Stimulated activated CD8-positive, alpha-beta memory T cell treated with anti-CD3 and anti-CD28 coated beads, Interleukin-7, amount 100 ng/mL, for 24 hours (primary cell): ENCODE measurements at places on chromosomes 2 and 18.

- DNase-seq = no peak
Observed at GRCh38 chr2:188937228-188938220, 36.6 kb upstream of the COL3A1 start.

- no peak for DNase-seq
Observed at GRCh38 chr2:190974629-190975361, 39.2 kb downstream of the STAT1 start.

- DNase-seq = no peak
Observed at GRCh38 chr2:229279516-229279915, 8.4 kb upstream of the PID1 start.

- no peak for DNase-seq
Observed at GRCh38 chr2:15169326-15170069, 391.6 kb downstream of the NBAS start.

DNA sequence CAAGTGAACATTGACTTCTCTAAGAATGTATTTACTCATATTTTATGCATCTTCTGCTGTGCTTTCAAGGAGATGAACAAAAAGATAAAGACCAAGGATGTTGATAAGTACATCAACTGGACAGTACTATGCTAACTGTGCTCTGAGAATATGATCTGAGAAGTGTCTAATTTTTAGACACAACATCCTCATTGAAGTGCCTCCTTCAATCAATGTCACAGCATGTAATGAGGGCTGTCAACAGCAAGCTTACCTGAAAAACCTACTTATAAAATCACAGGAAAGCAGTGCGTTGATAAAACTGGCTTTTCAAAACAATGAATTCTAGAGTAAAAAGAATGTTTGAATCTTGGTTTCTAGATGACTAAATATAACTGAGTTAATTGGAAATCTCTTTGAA lies 452.9 kb upstream of the DSEL start:
- DNase-seq = no peak

- no peak for DNase-seq
Observed at GRCh38 chr2:195563857-195564512, 93.0 kb upstream of the SLC39A10 start.

DNA sequence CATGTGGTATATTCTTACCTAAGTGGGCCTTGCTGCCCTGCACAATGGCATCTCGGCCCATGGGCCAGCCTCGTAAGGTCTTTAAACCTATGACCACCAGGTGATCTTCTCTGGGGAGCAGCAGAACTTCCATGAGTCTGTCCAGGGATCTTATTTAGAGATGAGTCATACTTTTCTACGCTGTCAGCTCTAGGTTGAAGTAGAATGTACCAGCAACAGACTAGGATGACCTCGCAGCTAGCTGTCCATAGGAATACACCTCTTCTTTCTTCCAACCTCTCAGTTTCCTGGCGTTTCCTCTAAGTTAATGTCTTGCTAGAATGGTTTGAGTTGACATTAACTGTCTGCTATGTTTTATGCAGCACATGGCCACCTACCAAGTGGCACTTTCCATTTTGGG lies 15.6 kb upstream of the CXCR4 start:
- no peak for DNase-seq

- peak; percentile 13 for DNase-seq
Observed at GRCh38 chr2:171432969-171433762, 624 bp downstream of the METTL8 start.
